Putamen (tissue), 1 donor: ENCODE measurements at places on chromosomes 2 and 18.

DNA sequence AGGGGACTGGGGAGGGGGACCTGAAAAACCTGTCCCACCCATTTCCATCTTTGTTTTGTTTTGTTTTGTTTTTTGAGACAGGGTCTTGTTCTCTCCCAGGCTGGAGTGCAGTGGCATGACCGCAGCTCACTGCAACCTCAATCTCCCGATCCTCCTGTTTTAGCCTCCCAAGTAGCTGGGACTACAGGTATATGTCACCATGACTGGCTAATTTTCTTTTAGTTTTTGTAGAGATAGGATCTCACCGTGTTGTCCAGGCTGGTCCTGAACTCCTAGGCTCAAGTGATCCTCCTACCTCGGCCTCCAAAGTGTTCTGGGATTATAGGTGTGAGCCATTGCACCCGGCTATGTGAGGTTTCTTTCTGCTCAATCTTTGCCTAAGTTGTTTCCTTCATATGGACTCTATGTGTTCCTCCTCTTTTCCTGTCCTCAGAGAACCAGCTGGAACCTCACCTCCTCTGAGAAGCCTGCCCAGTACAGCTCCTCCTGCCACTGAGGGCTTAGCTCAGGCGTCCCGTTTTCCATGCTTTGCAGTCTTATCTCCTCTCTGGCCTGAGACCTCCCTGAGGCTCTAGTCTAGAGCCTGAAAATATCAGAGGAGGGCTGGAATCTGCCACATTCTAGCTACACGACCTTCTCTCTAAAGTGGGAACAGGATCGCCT is 74.8 kb downstream of the HS1BP3 start:
- no peak for DNase-seq

GRCh38 chr2:127642706-127643438 is 3.1 kb upstream of the GPR17 start:
- no peak for DNase-seq

- no peak for DNase-seq
Measured at GRCh38 chr2:131801210-131801744, 273.6 kb downstream of the CCDC74A start.

GRCh38 chr18:12841070-12841469 is 43.0 kb downstream of the PTPN2 start:
- no peak for DNase-seq

DNA sequence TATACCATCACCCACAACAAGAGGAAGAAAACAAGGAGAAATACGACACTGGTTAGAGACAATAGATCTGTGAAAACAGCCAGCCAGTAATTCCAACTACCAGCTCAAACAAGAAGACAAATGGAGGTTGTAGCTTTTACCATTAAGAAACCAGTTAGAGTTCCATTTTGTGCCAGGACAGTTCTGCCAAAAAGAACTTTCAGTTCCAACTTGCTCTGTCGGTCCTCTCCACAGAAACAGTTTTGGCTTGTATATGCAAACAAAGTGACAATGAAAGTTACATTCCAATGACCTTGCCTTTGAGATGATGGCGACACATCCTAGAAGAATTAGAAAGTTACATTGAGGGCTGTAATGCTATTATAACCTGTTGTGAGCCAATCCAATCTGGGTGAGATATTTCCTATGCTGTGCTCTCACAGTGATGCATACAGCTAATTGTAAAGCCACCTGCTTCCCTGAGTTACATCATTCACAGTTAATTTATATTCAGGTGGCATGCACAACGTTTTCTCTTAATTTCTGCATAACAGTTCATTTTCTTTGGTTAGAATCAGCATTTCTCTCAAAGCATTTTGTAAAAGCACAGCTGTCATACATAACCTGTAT is 1378.4 kb upstream of the PIK3C3 start:
- DNase-seq, result no peak

DNA sequence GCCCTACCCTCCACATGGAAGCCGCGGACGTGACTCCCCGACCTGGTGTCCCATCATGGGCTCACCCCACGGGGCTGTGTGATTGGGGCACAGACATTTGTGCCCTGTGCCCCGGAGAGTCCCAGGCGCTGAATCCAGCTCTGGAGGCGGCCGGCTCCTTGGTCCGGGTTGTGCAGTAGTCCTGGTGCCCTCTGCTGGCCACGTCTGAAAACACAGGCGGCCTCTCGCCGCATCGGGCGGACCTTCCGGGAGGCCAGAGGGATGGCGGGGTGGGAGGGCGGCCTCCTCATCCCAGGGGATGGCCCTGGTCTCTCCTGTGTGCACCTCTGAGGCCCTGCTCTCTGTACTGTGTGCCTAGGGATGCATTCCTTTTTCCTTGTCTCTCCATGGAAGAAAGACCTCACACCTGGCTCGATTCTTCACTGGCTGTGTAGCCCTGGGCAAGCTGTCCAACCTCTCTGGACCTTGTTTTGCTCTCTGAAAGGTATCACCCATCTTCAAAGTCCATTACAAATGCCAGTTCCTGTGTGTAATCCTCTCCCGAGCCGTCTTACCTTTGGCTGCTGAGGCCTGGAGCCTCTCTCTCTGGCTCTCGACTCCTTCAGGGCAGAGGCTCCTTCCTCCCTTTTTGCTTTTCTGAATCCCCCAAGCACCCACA is 27.6 kb downstream of the CELF4 start:
- DNase-seq, result peak; percentile 53

DNA sequence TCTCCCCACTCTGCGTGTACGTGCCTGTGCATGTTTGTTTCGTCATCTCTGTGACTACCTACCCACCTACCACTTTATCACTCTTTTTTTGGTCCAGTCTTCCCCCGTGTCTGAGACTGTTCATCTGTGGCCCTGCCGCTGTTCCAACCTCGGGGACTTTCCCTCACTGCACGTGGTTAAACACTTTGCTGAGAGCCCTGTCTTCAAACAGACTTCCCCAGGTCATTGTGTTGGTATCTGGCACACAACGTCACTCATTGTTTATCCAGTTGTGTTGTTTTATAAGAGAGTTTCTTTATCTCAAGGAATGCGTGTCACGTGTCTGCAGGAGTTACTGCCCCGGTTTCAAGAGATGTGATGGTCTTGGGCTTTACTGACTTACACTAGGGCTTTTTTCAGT is 262.0 kb upstream of the RASGRP3 start:
- DNase-seq, result no peak

- no peak for DNase-seq
Measured at GRCh38 chr2:67186871-67187270, 210.3 kb upstream of the ETAA1 start.

- no peak for DNase-seq
Measured at GRCh38 chr2:50556934-50557575, 474.9 kb downstream of the NRXN1 start.

GRCh38 chr2:170517538-170517937 is 197.6 kb upstream of the SP5 start:
- DNase-seq, result no peak

DNA sequence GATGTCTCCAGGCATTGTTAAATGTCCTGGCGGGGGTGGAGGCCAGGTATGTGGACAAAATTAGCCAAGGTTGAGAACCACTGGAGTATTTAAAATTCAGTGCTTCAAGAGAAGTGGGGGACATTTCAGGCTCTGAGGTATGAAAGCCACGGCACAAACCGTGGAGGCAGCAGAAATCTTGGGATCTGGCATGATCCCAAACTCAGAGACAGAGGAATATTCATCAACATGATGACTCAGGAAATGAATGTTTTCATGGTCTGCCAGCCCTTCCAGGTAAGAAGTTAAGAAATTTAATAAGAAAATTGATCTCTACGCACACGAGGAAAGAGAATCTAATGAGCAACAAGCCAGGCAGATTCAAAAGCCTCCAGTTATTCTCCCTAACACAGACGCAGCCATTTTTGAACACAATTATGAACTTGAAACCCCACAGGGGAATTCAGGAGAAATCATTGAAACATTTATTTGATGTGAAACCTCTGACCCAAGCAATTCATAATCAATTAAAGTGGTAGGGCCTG is 11.3 kb upstream of the GRP start:
- no peak for DNase-seq

DNA sequence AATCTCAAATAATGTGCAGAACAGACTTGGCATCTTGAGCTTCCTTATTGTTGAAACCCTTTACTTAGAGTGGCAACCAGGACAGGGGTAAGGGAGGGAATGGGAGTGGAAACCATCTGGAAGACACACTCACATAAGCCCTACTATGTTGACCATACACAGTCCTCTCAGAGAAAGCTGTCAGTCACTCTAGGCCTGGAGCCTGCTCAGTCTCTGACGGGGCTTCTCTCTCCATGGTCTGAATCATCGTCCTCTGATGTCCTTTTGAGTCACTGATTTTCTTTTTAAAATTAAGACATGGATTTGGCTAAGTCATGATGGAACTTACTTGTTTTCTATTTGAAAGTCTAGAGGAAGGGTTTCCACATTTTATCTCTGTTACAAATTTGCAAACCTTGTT is 74.0 kb downstream of the MYO1B start:
- DNase-seq, result no peak

DNA sequence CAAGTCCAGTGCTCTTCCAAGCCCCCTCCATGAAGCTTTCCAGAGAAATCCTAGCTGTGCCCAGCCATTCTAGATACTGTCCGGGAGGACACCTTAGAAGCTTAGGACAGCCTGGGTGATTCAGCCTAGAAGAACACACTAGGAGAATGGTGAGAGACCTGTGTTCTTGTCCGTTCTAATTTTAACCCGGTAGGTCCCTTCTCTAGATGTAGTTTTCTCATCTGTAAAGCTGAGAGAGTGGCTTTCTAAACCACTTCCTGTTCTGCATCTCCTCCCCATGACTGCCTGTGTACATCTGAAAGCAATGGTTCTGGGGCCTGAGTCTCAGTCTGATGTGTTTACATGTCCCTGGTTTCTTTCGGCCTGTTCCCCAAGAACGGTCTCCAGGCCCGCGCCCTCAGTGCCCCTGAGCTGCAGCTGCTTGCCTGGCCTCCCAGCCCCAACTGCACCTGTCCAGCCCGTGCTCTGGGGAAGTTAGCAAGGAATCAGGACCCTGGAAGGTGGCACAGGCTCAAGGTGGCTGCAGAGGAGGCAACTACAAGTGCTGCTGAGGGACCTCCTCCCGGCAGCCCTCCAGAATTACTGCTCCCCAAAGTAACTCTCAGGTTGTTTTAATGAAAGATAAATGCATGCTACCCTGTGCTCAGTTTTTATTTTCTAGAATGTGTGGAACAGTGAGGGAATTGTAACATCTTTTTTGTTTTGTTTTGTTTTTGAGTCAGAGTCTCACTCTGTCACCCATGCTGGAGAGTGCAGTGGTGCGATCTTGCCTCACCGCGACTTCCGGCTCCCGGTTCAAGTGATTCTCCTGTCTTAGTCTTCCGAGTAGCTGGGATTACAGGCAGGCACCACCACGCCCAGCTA is 105.9 kb downstream of the LBH start:
- no peak for DNase-seq

DNA sequence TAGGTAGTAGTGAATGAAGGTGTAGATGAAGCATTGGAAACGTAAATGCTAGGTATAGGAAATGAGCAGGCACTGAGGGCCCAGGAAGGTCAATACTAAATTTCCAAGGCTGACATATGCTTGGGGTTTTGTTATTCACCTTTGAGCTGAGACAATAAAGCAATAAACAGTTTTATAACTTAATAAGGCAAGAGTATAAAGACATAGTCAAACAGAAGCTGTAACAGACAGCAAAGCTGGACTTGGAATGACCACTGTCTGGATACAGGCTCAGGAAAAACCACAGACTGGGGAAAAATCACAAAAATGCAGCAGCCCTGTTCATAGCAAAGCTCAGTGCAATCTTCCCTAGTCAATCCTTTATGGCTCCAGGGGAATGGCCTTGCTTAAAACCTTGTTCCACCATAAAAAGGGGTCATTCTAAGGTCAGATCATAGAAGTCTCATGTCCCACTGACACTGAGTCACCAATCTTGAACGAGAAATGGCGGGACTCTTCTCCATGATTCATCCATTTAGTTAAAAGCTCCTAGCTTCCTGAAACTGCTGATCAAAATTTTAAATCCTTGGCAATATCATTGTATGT is 493.3 kb downstream of the CMPK2 start:
- no peak for DNase-seq

- DNase-seq, result no peak
Measured at GRCh38 chr2:11127761-11128160, 27.5 kb upstream of the SLC66A3 start.

GRCh38 chr2:237219826-237220225 is 134.1 kb downstream of the COPS8 start:
- no peak for DNase-seq

DNA sequence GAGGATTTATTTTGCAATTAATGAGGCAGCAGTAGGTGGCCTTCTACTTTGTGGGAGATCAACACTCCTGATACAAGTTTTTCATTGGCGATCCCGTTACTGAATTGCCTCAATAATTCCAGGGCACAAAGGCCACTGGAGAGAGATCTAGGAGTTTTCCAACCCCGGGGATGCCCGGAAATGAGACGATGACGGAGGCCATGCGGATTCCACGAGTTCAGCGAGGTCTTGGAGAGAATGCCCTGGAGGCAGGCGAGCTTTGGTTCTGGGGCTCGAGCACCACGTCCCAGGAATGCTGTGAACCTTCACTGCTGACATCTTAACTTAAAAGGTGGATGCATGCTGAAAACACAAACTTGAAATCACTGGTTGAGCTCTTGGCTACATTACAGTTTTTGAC is 74.2 kb downstream of the LDLRAD4 start:
- no peak for DNase-seq

DNA sequence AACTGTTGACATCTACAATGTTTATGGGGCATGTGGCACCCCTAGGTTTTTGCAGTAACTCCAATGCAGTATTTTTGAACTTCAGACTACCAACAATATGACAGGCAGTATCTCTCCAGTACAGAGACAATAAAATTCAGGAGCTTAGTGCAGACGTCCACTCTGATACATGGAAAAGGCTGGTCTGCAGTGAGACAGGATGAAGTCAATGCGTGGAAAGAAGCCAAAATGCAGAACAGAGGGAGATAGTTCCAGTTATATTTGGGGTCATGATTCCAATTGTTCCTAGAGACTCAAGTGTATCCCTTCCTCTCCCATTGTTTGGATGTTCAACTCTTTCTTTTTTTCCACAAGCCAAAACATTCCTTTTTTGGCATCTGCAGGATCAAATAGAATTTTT is 18.7 kb upstream of the SMAD2 start:
- no peak for DNase-seq

GRCh38 chr2:72148003-72148836 is 558 bp upstream of the CYP26B1 start:
- no peak for DNase-seq

- no peak for DNase-seq
Measured at GRCh38 chr2:169139993-169140767, 70.8 kb downstream of the DHRS9 start.

DNA sequence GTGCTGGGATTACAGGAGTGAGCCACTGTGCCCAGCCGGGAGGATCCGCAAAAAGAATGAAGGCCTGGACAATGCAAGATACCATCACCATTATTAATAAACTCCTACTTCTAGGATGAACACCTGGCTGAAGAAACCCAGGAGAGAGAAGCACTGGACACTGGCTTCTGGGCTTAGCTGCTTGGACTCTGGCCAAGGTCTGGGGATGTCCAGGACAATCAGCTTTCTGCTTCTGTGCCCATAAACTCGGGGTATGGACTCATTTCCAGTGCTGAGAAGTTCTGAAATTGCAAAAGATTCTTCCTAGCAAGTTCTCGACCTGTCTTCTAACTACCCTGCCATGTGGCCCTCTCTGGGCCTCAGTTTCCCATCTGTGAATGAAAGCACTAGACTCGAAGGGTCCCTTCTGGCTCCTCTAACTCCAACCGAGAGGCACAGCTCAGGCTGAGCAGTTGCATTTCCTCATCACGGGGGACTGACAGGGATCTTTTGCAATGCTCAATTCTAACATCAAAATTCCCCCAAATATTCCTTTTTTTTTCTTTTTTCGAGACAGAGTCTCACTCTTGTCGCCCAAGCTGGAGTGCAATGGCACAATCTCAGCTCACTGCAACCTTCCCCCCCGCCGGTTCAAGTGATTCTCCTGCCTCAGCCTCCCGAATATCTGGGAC is 2.4 kb upstream of the SH2D6 start:
- no peak for DNase-seq

GRCh38 chr2:133476931-133477615 is 91.2 kb downstream of the NCKAP5 start:
- DNase-seq, result no peak
